ENCODE measurements at places on chromosomes 11 and 22. TPM values are rescaled to one million over a fixed set of nuclear protein-coding genes. Genes with fewer than 3 reads are reported as not detected.

TTC28 gene
- total RNA-seq, result 2.6 TPM

DNA sequence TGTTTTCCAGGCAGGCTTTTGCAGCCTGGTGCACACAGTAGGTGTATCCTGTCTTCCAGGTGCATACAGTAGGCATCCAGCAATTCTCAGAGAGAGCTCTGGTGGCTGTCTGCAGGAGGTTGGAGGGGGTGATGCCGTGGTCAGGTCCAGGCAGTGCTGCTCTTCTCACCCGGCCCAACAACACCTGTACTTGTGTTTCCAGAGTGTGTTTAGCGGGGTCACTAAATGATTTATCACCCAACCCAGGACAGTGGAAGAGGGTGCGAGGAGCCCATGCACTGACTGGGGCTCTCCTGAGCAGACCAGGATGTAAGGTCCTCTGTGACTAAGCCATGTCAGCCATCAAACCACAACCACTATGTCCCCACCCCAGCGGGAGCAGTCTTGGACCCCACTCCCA lies 18.6 kb upstream of the FGF3 start:
- H3K27ac ChIP-seq, result no peak overlapping the region
- H3K36me3 ChIP-seq, result no peaks in the 10 kb centered on the region
- no peak overlapping the region for H3K4me3 ChIP-seq
- H3K4me1 ChIP-seq, result peaks cover 5% of the 10 kb centered on the region

DNA sequence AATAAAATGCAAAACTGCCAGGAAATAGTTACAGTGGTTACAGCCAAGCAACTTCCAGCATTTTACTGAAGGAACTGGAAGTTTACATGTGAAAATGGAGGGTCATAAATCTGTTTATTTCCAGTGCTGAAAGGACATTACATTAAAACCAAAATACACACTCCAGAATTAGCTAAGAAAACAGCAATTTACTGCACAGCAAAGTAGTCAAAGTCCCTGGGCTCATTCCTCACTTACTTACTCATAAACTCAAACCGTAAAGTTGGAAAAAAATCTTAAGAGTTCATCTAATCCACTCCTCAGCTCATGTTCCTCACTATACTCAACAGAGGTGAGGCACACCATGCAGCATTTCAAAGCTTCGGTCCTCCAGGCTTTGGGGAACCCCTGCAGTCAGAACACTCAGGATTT lies 17.4 kb downstream of the CTSC start:
- peaks cover 16% of the 10 kb centered on the region for H3K36me3 ChIP-seq
- peaks cover 44% of the 10 kb centered on the region for H3K4me1 ChIP-seq
- H3K4me3 ChIP-seq, result no peak overlapping the region
- DNase-seq, result no peak

- H3K4me3 ChIP-seq, result no peak overlapping the region
- H3K27ac ChIP-seq, result no peak overlapping the region
- no peak for DNase-seq
- peaks cover 15% of the 10 kb centered on the region for H3K4me1 ChIP-seq
Measured at GRCh38 chr22:30097861-30098260, 17.6 kb downstream of the HORMAD2 start.

DNA sequence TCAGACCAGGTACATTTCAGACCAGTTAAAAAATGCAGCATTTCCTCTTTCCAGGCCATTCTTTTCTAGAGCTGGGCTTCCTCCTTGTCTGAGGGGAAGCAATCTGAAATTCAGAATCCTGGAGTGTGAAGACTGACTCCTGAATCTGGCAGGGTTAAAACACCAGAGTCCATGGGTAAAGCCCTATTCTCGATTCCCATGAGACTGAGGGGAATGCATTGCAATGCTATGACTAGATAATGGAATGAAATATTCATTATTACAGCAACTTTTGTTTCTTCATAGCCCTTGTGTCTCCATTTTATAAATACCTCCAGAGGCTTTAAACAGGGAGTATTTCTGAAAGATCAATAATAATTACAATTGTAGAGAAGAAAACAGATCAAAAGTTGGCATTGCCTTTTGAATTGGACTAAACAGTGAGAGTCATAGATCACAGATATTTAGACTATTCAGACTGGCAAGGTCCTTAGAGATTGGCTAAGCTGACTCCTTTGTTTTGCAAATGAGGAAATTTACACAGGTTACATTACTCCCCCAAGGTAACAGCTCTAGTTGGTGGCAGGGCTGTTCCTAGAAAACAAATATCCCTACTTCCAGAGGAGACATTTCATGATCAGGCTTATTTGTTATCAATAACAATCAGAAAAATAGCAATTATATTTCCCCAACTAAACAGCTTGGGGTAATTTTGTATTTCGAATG lies 632.6 kb upstream of the KIRREL3 start:
- H3K4me1 ChIP-seq, result no peaks in the 10 kb centered on the region
- no peaks in the 10 kb centered on the region for H3K36me3 ChIP-seq
- H3K27me3 ChIP-seq, result no peaks in the 10 kb centered on the region
- DNase-seq, result no peak

TPBGL gene
- total RNA-seq, result 0.16 TPM

DNA sequence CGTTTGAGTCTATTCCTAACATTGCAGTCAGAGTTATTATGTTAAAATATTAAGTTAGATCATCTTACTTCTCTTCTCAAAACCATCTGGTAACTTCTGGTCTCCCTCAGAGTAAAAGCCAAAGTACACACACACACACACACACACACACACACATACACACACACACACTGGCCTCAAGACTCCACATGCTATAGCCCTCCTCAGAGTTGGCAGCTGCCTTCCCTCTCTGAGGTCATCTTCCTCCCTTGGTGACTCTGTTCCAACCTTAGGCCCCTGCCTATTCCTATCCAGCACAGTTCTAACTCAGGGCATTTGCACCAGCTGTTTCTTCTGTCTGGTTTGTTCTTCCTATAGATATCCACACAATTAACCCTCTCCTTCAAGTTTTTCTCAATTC lies 272.0 kb upstream of the SESN3 start:
- no peak for DNase-seq
- no peaks in the 10 kb centered on the region for H3K4me1 ChIP-seq
- H3K36me3 ChIP-seq, result no peaks in the 10 kb centered on the region
- H3K27me3 ChIP-seq, result peaks cover 3% of the 10 kb centered on the region

GRCh38 chr22:25057013-25057881 lies 104.7 kb downstream of the KIAA1671 start:
- no peak overlapping the region for H3K4me3 ChIP-seq
- no peak overlapping the region for H3K27ac ChIP-seq
- H3K27me3 ChIP-seq, result no peaks in the 10 kb centered on the region
- no peaks in the 10 kb centered on the region for H3K36me3 ChIP-seq
- DNase-seq, result peak; percentile 69

FLRT1 gene
- total RNA-seq, result not detected
